ENCODE measurements at places on chromosomes 11 and 22.

- no peak for DNase-seq
Observed at GRCh38 chr11:56808326-56808725, 59.8 kb upstream of the OR9G4 start.

- DNase-seq: no peak
Observed at GRCh38 chr11:2164861-2165555, 4.0 kb upstream of the INS start.

DNA sequence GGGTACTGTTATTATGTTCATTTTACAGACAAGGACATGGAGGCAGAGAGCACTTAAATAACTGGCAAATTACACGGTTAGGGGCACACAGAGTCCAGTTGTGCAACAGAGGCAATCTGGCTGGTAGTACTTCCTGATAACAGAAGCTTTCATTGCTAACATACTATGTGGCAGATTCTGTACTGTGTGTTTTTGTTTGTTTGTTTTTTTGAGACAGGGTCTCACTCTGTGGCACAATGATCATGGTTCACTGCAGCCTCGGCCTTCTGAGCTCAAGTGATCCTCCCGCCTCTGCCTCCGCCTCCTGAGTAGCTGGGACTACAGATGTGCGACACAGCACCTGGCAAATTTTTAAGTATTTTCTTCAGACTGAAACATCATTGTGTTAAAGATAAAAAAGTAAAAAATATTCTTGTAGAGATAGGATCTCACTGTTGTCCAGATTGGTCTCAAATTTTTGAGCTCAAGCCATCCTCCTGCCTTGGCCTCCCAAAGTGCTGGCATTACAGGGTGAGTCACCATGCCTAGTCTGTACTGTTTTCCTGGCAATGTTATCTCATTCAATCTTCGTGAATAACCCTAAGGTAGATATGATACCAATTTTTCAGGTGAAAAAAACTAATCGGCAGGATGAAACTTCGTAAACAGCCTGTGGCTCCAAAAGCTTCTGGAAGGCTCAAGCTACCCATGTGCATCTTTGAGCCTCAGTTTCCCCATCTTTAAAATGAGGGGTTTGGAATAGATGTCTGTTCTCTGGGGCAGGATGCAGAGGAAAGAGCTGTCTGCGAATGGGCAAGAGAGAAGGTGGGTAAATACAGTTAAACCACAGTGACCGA is 921 bp upstream of the NUCB2 start:
- no peak for DNase-seq

- no peak for DNase-seq
Observed at GRCh38 chr11:61958590-61958989, 8.4 kb downstream of the BEST1 start.

- DNase-seq: no peak
Observed at GRCh38 chr22:49753961-49754695, 73.5 kb downstream of the BRD1 start.

DNA sequence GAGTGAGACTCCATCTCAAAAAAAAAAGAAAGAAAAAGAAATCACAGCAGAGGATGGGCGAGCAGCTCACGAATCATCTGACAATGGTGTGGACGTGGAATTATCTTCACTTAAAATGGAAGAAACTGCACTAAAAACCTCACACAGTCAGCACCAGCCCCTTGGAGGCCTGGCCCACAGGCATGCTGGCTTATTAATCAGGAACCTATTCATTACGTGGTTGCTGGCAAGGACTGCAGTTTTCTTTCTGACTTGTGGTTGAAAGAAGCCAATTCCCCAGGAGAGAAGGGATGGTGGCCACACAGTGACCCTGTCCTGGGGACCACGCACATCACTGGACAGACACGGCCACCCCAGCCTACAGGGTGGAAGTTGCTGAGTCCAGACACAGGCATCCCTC is 401.1 kb downstream of the CTTN start:
- no peak for DNase-seq

- DNase-seq: no peak
Observed at GRCh38 chr11:3046190-3046589, 11.0 kb downstream of the CARS1 start.

DNA sequence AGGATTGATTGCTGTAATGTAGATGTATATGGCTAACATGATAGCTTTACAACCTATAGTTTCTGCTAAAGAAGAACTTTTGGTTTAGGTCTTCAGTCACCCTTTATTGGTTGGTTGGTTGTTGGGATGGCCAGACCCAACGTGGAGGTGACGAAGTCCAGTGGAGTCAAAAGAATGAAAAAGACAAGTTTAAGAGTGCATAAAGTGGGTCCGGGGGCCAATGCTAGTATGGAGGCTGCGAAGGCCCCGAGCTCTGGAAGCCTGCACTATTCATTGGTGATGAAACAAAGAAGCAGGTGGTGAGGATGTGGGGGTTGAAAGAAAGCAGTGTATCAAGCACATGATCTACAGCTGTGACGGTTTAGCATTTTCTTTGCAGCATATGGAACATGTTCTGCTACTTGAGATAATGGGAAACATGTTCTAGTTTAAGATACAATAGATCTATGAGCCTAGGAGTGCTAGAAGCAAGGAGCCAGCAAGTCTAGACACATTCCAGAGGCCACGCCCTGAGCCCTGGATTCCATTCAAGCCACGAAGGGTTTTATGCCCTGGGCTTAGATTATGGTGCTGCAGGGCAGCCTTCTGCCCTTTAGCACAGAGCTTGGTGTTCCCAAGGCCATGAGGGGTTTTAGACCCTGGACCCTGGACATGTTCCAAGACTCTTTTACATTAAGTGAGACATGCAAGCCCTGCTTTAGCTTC is 6.3 kb downstream of the TCP11L1 start:
- DNase-seq: no peak

GRCh38 chr22:46448333-46448732 is 89.1 kb downstream of the CELSR1 start:
- DNase-seq: no peak

DNA sequence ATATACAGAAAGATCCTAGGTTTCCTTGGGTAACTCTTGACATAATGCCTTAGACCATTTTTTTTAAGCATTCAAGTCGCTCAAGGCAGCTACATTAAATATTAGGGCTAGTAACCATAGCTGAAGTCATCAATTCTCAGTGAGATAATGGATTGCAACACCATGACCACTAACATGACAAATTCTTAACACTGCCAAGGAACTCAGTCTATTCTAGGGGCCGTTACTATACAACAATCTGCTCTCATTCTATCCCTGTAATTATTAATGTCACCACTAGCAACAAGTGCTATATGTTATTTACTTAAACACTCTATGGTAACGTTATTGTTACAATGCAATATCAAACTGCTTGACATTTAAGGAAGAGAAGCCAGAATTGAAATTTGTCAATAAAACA is 3.2 kb upstream of the STK33 start:
- peak; percentile 21 for DNase-seq

DNA sequence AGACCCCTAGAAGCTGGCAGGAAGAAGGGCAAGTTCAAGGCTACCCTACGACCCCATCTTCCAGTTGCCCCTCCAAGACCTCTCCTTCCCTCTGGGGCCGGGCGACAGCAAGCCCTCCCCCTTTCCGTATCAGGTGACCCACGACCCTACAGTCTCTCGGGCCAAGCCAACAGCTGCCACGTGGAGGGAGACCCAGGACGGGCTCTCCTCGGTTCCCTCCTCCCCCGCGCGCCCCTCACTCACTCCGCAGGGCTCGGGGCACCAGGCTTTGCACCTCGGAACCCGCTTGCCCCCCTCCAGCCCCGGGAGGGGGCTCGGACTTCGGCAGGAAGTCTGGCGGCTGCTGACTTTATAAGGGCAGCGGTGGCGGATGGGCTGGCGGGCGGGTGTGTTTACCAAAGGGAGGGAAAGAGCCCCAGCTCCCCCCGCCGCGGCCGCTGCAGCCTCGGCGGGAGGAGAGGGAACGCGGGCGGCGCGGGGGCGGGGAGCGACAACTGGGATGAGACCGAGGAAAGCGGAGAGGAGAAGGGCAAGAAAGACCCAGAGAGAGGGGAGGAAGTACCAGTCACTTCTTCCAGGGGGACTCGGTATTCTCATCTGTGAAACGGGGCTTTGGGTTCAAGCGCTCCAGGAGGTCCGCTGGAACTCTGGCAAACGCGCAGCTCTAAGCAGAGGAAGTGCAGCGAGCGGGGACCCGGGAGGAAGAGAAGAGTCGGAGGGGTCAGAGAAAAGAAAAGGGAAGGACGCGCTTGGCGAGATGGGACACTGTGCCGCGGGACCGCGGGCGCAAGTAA is 767 bp downstream of the SLC43A1 start:
- DNase-seq: peak; percentile 62

DNA sequence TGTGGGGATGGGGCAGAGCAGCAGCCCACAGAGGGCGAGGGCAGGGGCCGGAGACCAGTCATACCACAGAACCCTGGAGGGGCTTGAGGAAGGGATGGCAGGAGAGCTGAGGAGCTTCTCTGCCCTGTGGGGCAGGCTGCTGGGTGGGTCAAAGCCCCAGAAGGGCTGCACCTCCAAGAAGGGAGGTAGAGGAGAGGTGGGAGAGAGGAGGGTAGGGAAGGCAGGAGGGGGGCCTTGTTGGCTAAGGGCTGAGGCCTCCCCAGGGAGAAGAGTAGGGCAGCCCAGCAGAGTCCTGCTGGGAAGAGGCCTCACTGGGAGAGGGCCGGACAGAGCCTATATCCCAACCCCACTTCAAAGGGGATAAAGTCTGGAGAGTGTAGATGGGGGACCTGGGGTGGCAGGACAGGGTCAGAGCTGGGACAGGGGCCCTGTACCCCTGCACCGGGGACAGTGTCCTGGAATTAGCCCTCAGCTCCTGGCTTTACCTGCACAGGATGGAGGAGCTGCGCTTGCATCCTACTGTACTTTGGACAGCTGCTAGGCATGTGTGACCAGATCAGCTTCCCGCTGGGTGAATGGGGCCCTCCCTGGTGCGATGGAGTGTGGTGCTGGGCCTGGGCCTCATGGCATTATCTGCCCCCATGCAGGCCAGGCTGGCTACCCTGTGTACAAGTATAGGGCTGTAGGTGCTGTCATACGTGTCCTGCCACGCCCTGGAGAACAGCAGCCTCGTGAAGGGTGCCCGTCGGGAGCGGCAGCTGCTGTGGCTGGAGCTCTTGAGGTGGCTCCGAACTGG is 7.3 kb downstream of the DGCR6L start:
- DNase-seq: no peak

GRCh38 chr22:36986242-36986821 is 32.9 kb downstream of the TST start:
- no peak for DNase-seq

- DNase-seq: no peak
Observed at GRCh38 chr22:25492841-25493734, 71.4 kb upstream of the GRK3 start.

- no peak for DNase-seq
Observed at GRCh38 chr22:49093192-49093880, 734.3 kb downstream of the BRD1 start.

DNA sequence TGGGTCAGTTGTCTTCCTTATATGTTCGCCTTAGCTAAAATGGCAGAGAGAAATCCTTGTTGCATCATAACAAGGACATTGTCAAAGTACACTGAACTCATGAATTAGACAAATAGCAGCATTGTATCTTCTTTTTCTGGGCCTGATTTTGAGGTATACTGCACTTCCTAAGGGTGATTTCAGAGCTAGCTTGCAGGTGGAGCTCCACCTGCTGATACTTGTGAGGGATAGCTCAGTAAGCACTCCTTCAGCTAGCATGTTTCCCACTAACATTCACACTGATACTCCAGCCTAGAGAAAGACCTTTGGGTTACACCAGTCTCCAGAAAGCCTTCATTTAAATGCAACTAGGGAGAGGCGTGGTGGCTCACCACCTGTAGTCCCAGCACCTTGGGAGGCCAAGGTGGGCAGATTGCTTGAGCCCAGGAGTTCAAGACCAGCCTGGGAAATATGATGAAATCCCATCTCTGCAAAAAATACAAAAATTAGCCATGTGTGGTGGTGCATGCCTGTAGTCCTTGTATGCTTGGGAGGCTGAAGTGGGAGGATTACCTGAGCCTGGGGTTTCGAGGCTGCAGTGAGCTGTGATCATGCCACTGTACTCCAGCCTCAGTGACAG is 29.8 kb downstream of the JAM3 start:
- no peak for DNase-seq

GRCh38 chr11:37076866-37077265 is 478.8 kb upstream of the RAG2 start:
- no peak for DNase-seq

DNA sequence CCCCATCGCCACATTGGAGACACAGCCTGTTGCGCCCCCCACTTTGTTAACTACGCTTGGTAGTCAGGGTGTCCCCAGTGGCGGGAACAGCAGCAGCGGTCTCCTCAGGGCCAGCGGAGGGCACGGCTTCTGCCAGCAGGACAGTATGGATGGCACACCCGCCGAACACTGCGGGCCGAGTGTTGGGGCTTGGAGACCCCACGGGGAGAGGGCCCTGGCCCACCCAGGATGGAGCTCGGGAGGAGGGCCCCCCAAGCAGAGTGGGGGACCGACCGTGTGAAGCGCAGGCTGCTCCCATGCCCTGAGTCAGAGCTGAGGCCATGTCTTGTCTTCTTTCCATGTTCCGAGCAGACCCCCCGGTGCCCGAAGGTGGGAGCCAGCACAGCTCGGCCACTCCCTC is 17.8 kb downstream of the MRPL23 start:
- DNase-seq: no peak

DNA sequence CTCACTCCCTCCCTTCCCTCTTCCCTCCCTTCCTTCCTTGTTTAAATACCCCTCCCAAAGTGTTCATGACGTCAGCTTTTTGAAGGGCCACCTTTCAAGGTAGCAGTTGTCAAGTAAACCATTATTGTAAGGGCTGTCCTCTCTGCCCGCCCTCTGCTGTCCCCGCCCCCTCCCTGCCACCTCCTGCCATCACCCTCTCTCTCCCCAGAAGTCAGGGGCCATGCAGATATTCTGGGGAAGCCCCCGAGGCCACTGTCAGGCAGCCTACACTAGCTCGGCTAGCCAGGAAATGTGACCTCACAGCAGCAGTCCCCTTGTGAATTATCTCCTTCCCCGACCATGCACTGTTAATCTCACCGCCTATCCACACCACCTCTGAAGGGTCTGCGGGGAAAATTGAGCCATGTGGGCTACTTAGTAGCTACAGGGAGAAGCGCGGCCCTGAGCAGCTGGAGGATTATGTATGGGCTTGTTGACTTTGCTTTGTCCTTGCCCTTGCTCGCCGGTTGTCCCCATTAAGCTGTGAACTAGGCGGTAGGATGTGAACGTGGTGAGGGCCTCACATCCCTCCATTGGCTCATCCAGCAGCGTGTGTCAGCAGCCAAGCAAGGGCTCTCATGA is 42.1 kb upstream of the ATXN10 start:
- DNase-seq: no peak

Data from HL-60 (cell line).